ENCODE measurements at places on chromosomes 4 and X.
A peak's percentile ranks its signal among the peaks of the same experiment; 100 is the strongest.

DNA sequence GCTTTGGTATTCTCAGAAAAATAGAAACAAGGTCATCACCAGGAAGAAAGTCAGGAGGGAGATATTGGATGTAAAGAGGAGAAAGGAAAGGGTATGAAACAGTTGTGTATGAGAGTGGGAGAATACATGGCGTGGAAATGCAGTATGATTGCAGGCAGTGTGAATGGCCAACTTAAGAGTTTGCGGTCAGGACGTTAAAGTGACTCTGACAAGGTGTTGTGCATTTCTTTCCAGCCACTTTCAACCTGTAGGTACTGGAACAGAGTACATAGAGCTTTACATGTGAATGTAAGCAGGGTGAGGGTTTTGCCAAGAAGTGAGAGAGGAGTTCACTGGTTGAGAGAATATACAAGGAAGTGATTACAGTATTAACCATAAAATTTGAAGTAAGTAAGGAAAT is 15.7 kb downstream of the ATP10D start:
- H3K4me3 ChIP-seq: no peak overlapping the region
- no peak overlapping the region for H3K27ac ChIP-seq
- H3K4me1 ChIP-seq: no peaks in the 10 kb centered on the region
- DNase-seq: no peak
- H3K36me3 ChIP-seq: no peaks in the 10 kb centered on the region
- no peaks in the 10 kb centered on the region for H3K27me3 ChIP-seq

GRCh38 chr4:40837094-40837870 is 87.5 kb downstream of the NSUN7 start:
- no peaks in the 10 kb centered on the region for H3K36me3 ChIP-seq
- no peaks in the 10 kb centered on the region for H3K27me3 ChIP-seq
- no peak overlapping the region for H3K27ac ChIP-seq
- H3K4me3 ChIP-seq: no peak overlapping the region
- no peak for DNase-seq

GRCh38 chr4:169201222-169202144 is 69.3 kb downstream of the SH3RF1 start:
- DNase-seq: no peak
- no peaks in the 10 kb centered on the region for H3K36me3 ChIP-seq
- H3K4me1 ChIP-seq: peaks cover 8% of the 10 kb centered on the region
- no peak overlapping the region for H3K4me3 ChIP-seq

DNA sequence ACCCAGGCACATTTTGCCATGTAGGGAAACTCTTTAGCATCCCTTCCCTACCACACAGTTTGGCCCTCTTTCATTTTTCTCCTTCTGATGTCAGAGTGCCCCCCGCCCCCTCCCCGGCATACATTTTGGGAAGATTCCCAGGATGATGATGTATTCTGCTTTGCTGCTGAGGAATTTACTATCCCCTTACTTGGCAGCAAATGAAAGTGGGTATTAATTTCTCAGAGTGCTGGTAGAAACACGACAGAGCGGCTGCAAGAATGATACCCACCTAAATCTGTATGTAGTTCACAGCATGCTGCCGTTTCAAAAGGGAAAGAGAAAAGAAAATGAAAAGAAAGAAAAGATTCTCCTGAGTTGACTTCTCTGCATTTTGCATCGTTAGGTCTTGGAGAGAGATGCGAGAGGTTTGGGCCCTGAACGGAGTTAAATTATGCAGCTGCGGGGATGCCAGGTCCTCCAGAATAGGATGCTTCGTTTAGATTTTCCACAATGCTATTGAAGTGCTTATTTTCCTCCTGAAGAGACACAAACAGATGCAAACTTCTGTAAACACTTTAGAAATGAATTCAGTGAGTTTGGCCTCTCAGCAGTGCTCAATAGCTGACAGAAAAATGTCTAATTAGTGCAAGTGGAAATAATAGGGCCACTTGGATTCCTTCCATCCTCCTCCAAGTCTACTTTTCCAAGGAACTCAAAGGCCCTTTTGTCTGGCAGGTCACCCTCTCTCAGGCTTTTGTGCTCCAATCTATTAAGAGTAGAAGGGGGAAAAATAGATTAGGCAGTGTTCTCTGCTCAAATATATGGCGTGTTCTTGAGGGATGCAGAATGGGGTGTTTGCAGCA is 106.2 kb downstream of the ALPK1 start:
- no peaks in the 10 kb centered on the region for H3K36me3 ChIP-seq
- no peaks in the 10 kb centered on the region for H3K4me1 ChIP-seq
- H3K4me3 ChIP-seq: no peak overlapping the region
- H3K27ac ChIP-seq: no peak overlapping the region

GRCh38 chrX:57134702-57135101 is 2.5 kb downstream of the SPIN2A start:
- no peak for DNase-seq
- no peak overlapping the region for H3K27ac ChIP-seq
- no peaks in the 10 kb centered on the region for H3K36me3 ChIP-seq
- H3K27me3 ChIP-seq: no peaks in the 10 kb centered on the region
- no peaks in the 10 kb centered on the region for H3K4me1 ChIP-seq

- H3K27me3 ChIP-seq: no peaks in the 10 kb centered on the region
- no peaks in the 10 kb centered on the region for H3K36me3 ChIP-seq
These were observed 16.3 kb upstream of the NEIL3 start for GRCh38 chr4:177293208-177294033.

DNA sequence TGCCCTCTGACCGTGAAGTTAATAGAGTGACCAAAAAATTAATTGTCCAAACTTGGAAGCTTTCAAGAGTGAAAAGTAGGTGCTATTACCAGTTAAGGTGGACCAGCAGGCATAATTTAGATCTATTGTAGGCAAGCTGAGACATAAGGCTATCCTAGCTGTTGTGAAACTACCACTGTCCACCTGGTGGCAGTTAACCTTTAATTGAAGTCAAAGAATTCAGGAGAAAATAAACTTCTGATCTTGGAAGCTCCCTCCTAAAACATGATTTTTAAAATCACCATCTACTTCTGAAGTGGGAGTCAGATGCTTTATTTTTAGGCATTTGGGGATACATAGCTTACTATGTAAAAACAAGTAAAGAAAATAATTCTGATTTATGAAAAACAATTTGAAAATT is 636.3 kb upstream of the HTR2C start:
- H3K4me1 ChIP-seq: no peaks in the 10 kb centered on the region
- DNase-seq: no peak
- no peaks in the 10 kb centered on the region for H3K36me3 ChIP-seq
- no peaks in the 10 kb centered on the region for H3K27me3 ChIP-seq
- H3K4me3 ChIP-seq: no peak overlapping the region

GRCh38 chr4:89878611-89879010 is 16.0 kb upstream of the MMRN1 start:
- no peaks in the 10 kb centered on the region for H3K4me1 ChIP-seq
- no peaks in the 10 kb centered on the region for H3K36me3 ChIP-seq
- H3K27ac ChIP-seq: no peak overlapping the region
- no peaks in the 10 kb centered on the region for H3K27me3 ChIP-seq
- no peak for DNase-seq

DNA sequence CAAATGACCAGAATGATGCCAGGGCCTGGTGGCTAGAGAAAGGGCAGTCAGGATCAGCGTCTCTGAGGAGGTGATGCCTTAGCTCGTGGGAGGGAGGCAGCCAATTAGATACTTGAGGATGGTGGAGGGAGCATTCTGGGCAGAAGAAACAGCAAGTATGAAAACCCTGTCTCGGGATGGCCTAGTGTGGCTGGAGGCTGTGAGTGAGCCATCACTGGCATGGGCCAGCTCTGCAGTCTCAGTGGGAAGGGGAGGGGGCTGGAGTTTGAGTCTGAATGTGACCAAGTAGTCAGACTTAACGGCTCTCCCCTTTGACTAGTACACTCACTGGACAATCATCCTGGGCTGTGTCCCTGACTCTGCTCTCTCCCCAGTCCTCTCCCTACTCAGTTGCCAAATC is 7.1 kb downstream of the CNGA2 start:
- H3K27me3 ChIP-seq: no peaks in the 10 kb centered on the region
- H3K4me3 ChIP-seq: no peak overlapping the region
- no peak overlapping the region for H3K27ac ChIP-seq

DNA sequence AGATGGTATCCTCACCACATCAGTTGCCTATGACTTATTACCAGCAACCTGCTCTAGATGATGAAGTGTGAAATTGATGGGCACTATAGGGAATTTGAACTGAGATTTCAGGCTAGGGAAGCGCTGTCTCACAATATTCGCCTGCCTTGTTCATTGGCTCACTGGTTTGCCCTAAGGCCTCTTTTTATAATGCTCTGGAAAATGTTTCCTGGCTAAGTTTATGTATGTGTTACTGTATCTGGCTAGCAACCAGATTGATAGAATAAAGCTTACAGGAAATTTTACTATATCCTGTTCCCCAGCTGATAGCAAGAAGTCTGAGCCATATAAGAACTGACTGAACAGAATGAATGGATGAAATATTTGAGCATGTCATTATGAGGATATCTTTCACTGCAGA is 71.6 kb downstream of the GSTCD start:
- H3K27ac ChIP-seq: no peak overlapping the region
- no peaks in the 10 kb centered on the region for H3K27me3 ChIP-seq
- DNase-seq: no peak
- no peak overlapping the region for H3K4me3 ChIP-seq

DNA sequence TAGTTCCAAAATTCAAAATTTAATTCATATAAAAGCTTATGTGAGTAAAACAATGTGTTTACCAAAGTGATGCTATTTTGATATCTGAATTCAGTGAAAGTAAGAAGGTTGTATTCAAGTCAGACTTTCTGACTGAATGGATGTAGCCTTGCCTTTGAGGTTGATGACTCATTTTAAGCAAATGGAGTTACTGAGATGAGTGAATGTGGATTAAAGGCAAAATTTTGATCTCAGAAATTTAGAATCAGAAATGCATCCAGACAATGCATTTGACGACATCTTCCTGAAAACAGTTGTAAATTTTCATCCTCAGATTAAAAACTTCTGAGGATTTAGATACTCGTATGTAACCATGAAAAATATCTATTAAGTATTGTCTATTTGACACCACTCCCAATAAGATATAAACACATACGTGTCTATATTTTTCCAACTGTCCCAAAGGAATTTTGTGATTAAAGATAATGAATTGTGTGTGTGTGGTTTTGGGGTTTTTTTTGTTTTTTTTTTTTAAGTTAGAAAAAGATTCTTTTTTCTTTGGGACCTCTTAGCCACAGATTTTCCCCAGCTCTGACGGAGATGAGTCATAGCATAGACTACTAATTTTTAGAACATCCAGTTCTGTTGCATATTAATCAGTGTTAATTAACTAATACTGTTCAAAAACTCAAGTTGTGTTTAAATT is 34.4 kb downstream of the NFKB1 start:
- H3K4me1 ChIP-seq: no peaks in the 10 kb centered on the region
- H3K27me3 ChIP-seq: no peaks in the 10 kb centered on the region
- no peak overlapping the region for H3K27ac ChIP-seq
- no peak for DNase-seq
- no peak overlapping the region for H3K4me3 ChIP-seq
- H3K36me3 ChIP-seq: no peaks in the 10 kb centered on the region

DNA sequence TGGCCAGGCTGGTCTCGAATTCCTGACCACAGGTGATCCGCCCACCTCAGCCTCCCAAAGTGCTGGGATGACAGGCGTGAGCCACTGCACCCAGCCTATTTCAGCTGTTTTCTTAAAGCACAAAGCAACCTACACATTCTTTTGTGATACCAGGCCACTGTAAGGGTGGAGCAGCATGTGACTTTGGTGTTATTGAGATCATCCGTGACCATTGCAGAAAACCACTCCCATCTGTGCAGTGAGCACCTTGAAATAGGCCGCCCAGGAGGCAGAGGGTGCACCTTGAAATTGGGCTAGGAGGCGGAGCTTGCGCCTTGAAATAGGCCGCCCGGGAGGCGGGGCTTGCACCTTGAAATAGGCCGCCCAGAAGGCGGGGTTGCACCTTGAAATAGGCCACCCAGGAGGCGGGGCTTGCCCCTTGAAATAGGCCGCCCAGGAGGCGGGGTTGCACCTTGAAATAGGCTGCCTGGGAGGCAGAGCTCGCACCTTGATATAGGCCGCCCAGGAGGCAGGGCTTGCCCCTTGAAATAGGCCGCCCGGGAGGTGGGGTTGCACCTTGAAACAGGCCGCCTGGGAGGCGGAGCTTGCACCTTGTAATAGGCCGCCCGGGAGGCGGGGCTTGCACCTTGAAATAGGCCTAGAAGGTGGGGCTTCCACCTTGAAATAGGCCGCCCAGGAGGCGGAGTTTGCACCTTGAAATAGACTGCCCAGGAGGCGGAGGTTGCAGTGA is 9.0 kb upstream of the SLC25A6 start:
- no peaks in the 10 kb centered on the region for H3K36me3 ChIP-seq
- H3K27me3 ChIP-seq: no peaks in the 10 kb centered on the region
- H3K4me3 ChIP-seq: no peak overlapping the region
- H3K4me1 ChIP-seq: no peaks in the 10 kb centered on the region
- H3K27ac ChIP-seq: no peak overlapping the region

DNA sequence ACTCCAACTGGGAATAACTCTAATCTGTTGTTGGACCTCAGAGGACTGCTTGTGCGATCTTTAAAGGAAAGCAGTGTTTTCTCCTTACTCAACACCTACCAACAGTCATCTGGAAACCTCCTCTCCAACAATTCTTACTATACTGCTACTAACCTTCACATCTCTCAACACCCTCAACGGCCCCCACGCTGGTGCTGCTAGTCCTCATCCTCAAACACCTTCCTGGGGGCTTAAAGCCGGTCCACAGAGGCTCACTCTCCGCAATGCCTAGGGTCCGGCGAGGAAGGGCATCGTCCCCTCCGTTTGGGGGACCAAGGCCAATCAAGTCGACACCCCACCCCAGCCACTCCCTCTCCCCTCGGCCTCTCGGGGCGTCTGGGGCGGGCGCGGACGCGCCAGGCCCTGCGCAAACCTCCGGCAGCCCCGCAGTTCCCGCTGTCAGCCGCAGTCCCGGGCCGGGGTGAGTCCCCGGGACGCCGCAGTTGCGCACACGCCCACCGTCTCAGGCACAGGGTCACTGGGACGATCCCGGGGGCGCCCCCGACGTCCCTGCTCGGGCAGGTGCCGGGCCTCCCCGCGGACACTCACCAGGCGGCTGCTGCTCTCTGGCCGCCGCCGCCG is 418 bp downstream of the TAB3 start:
- H3K36me3 ChIP-seq: no peaks in the 10 kb centered on the region
- H3K4me1 ChIP-seq: no peaks in the 10 kb centered on the region
- H3K27ac ChIP-seq: peak overlapping the region; percentile 44
- H3K27me3 ChIP-seq: no peaks in the 10 kb centered on the region

DNA sequence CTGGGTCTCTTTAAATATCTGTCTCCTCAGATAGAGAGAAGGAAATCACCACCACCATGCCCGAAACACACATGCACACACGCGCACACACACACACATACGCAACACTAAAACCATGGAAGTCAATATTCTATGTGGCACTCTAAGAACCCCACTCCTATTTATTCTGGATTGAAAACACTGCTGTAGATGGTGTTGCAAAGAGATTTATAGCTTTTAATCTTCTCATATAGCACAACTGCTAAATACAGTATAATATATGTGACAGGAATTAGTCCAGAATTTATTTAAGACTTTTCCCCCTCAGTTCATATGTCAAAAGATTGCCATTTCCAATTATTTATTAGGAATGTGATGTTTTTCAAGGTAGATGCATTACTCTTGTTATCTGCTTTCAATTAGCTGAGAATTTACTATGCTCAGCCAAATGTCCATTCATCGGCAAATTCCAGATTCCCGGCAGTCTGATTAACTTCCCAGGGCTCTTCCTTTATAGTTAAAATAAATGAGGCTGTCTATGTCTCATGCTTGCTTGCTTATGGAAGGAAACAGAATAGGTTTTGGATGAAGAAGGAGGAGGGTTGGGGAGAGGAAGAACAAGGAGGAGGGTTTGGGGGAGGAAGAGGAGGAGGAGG is 115.4 kb upstream of the NDP start:
- no peak overlapping the region for H3K27ac ChIP-seq
- no peaks in the 10 kb centered on the region for H3K4me1 ChIP-seq
- no peak overlapping the region for H3K4me3 ChIP-seq
- H3K36me3 ChIP-seq: no peaks in the 10 kb centered on the region
- H3K27me3 ChIP-seq: no peaks in the 10 kb centered on the region
- no peak for DNase-seq
